CD4-positive, alpha-beta T cell treated with Interferon alpha-2 for 1 hour (primary cell): ENCODE measurements at places on chromosomes 7 and 10.

DNA sequence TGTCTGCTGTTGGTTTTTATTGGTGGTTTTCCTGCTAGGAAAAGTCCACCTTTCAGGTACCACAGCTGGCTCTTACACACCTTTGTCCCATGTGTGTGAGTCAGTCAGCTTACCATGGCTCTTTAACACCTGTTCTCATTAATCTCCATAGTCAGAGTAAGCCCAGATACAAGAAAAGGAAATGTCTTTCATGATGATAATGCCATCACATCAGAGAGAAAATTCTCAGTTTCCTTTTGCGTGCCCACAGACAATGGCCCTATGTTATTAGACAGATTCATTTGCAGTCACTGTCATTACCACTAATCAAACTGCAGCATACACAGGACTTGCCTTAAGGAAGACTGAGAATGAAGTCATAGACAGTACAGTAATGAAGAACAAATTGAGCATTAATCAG is 1583.6 kb upstream of the LRRTM3 start:
- no peak for DNase-seq

GRCh38 chr7:136403591-136403990 is 426.4 kb upstream of the MTPN start:
- no peak for DNase-seq

DNA sequence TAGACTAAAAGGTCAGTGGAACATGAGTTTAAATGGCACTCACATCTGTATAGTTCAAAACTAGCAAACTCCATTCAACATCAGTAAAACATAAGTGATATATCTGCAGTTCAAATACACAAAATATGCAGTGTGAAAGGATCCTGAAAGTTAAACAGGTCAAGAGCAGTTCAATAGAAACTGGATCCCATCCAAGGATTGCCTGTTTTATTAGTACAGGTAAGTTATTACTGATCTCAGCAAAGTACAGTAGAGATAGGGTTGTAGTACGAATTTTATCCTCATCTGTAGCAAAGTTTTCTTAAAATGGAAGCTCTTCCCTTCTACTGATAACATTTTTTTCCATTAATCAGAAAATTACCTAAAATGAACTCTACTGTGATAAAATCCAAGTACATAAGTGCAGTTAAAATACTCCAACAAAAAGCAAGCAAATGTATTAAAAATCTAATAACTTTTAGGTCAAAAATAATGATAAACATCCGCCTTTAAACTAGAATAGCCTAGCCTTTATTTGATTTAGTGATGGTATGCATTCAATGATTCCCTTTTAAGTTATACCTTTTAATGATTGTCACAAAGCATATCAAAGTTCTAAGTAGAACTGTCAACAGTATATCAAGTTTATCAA is 2.2 kb downstream of the ZNF800 start:
- DNase-seq: no peak

GRCh38 chr7:128210590-128211570 is 30.2 kb upstream of the LEP start:
- DNase-seq: no peak

- DNase-seq: no peak
Observed at GRCh38 chr10:71090330-71090729, 122.0 kb upstream of the UNC5B start.

- no peak for DNase-seq
Observed at GRCh38 chr7:137715121-137715520, 131.7 kb downstream of the DGKI start.

GRCh38 chr7:134443396-134444070 is 15.4 kb downstream of the AKR1B1 start:
- no peak for DNase-seq

DNA sequence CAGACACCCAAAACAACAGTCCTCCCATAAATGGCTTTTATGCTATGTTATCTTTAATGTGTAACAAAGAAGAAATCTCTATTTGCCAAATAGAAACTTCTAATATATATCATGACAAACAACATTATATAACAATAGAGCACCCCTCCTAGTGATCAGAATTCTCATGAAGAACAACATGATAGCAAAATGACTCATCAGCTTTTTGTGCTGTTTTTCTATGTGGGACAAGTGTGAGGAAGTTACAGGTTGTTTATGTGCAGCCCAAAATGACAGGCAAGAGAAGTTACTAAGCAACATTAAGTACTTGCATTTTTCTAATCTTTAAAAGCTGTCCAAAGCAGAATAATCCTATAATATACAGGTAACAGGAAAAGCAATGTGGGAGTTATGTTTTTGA is 7.7 kb downstream of the DGKB start:
- DNase-seq: no peak

GRCh38 chr7:80619741-80620140 is 18.7 kb upstream of the CD36 start:
- no peak for DNase-seq

GRCh38 chr7:46720761-46721160 is 799.7 kb upstream of the IGFBP3 start:
- DNase-seq: no peak

- no peak for DNase-seq
Observed at GRCh38 chr7:145665499-145666258, 450.9 kb upstream of the CNTNAP2 start.

GRCh38 chr10:58479045-58479444 is 33.6 kb upstream of the BICC1 start:
- DNase-seq: no peak

- no peak for DNase-seq
Observed at GRCh38 chr10:35754519-35754918, 112.4 kb upstream of the FZD8 start.

DNA sequence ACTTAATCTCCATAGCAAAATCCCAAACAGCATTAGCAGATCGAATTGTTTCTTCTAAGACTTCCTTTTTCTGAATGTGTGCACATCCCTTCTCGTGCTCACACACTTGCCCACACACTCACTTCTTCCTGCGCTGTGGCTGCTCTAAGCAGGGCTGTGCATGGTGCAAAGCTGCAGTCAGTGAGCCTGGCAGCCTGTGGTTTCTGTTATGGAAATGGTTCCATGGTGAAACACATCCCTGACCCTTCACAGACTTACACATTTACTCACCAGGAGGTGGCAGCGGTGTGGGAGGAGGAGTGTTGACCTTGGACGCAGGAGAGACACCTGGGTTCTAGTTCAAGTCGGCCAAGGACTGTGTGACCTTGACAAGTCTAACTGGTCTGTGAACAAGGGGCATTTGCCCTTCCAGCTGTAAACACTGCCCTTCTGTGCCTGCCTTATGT is 24.9 kb downstream of the MTURN start:
- no peak for DNase-seq

- no peak for DNase-seq
Observed at GRCh38 chr7:80614851-80615271, 23.6 kb upstream of the CD36 start.

DNA sequence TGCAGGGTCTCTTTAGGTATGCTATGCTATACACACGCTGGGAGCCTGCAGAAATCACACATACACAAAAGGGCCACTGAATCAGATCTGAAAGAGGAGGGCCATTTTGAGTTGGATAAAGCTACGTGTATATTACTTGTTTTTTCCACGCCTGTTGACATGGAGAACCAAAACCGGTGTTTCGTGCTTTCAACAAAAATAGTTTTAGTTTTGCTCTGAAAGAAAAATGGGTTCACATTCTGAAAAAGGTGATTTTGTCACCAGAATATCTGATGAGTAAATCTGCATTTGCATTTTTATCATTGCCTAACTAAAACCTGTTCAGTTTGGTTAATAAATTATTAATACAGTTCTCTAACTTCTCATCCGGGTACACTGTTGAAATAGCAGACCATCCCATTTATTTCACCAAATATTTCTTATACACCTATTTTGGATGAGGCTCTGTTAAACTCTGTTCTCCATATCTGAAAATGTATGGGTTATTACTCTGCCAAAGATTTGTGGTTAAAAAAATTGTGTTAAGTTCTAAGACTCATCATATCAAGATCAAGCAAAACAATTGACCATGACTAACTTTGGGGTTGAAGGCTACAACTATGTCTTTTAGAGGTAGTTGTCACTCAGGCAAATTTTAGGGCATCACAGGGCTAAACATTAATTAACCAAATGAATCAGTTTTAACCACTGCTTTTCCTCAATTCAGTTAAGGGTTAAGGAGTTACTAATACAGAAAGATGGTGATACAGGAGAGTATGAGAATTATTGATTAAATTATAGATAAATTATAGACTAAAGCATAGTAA is 101.2 kb upstream of the RPA3 start:
- DNase-seq: no peak

- DNase-seq: no peak
Observed at GRCh38 chr10:98519841-98520240, 73.1 kb upstream of the HPS1 start.

- no peak for DNase-seq
Observed at GRCh38 chr10:99433378-99434020, 3.1 kb upstream of the GOT1 start.

DNA sequence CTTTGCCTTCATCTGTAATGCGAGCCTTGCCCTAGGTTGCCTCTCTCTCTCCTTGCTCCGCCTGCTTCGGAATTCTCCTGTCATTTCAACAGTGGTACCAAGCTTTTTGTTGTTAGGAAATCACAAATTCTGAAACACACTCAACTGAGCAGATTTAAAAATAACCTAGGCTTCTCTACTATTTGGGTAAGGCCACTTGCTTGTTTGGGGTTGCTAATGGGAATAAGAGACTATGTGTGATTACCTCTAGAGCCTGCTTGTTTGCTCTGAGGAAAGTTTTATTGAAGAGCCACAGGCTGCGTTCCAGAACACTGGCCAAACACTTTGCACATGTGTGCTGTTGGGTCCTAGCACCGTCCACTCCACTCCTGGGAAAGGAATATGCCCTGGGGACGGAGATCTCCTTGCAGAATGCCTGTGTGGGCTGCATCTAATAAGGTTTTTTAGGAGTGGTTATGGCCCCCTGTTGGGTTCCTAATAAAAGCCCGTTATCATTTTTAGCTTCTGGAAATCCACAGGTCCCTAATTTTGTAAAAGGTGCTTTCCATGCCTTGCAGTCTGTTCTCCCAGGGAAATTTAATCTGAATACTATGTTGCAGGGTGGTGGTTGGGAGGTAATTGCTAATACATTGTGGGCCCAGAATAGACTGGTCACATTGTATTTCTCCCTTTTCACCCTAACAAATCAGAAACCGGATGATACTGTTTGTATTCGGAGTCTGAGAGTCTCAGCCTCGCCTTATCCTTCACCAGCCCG is 68.7 kb upstream of the KLF6 start:
- DNase-seq: no peak

DNA sequence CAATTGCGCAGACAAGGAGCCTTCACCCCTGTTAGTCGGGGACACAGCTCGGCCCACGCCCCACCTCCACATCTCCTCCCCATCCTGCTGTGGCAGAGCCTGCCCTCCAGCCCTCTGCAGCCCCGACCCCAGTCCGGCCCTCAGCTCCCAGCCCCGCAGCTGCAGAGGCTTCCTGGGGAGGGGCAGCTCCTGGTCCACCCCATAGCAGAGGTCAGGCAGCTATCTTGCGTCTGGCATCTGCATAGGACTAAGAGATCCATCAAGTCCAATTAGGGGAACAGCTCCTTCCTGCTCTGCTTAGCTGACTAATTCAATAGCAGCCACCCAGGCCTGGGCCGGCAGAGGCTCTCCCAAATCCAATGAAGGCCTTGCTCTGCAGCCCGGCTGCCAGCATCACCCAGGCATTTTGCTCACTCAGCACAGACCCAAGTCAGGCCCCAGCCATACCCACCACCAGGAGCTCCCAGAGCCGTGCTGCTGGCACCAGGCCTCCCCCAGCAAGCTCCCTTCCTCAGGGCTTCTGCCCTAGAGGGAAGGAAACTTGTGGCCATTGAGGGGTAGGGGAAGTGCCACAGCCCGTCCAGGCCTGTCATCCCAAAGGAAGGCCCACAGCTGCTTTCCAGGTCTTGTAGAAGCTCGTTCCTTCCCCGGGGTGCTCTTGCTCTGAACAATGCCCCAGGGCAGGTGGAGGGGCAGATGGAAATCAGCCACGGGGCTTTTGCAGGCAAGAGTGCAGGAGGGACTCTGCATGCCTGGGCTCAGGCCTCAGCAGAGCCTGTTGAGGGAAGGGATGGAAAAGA is 106.2 kb upstream of the RET start:
- no peak for DNase-seq
